8988T (cell line): ENCODE measurements at places on chromosomes 6 and 20.

DNA sequence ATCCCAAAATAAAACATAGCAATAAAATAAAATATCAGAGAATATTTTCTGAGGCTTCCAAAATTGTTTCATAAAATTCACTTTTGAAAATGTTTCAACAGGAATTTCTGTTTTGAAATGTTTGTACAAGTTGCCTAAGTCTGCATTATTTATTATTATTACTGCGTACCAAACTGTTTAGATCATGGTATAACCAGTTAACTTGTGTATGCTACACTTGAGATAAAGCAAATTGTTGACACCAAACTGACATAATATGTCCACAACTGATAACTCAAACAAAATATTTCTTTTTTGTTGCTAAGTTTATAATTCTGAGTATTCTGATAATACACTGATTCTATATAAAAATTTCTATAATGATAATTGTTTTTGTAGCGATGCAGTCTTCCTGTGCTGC is 531.8 kb upstream of the EYS start:
- no peak for DNase-seq

GRCh38 chr6:166989427-166990032 is 9.7 kb upstream of the CEP43 start:
- no peak for DNase-seq

- DNase-seq, result no peak
Measured at GRCh38 chr6:29730575-29731126, 7.4 kb downstream of the HLA-F start.

GRCh38 chr20:35988910-35989463 is 20.6 kb downstream of the CNBD2 start:
- no peak for DNase-seq
